ENCODE measurements at places on chromosomes 5 and 9.

DNA sequence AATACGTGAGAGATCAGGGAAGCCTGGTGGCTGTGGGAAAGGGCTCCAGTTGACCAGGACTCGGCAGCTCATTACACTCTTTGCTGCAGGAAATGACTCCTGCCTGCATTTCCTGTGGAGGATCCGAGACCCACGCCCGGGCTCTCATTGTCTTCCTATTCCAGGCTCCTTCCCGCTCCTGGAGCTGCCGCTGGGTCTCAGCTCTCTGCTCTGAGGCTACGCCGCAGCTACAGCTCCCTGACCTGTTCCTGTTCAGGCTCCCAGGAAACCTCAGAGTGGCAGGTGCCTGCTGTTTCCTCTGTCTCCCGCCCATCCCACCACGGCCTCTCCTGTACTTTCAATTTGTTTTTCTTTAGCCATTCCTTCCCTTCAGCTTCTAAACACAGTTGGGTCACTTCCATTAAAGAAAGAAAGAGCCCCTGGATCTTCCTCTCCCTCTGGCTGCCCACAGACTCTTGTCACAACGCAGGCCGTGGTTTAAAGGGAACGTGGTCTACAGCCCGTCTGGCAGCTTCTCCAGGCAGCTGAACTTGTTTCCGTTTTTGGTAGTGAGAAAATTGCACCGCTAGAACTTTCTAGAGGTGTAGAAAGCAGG lies 71.5 kb downstream of the IL6ST start:
- DNase-seq: peak; percentile 9

- DNase-seq: no peak
These were observed 87.0 kb upstream of the CCNH start for GRCh38 chr5:87499478-87500410.

DNA sequence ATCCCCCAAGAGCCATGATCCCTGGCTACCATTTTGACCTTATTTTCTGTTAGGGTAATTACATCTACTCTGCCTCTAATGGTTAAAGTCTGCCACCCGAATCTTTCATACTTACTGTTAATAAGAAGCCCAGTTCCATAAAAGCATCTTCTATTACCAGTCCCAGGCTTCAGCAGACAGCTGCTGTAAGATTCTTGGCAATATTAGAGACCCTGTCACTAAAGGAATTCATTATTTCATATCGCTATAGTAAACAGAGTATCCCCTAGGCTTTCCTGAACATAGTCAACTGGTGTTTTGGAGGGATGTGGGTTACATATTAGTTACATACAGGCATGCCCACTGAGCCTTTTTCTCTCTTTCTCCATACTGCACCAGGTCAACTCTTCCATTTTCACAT lies 608.7 kb upstream of the SEMA6A start:
- DNase-seq: no peak

DNA sequence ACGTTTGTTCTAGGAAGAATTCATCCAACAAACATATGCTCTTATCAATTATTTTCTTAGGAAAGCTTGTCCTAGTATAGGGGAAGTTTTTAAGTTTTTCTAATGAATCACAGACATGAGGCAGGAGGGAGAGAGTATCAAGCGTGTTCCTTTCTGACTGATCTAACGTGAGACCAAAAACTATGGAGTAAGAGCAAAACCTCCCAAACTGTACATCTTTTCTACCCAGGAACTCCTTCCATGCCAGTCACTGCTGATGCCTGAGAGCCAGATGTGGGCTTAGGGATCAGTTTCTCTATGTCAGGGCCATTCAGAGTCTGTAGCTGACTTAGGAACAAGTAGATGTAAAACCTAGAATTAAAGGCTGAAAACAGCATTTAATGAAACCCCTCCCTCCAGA lies 51.7 kb upstream of the NFIB start:
- no peak for DNase-seq

GRCh38 chr5:143680672-143681259 lies 131.2 kb upstream of the HMHB1 start:
- DNase-seq: peak; percentile 23

- DNase-seq: no peak
These were observed 76.6 kb upstream of the PRRC1 start for GRCh38 chr5:127440831-127441230.

DNA sequence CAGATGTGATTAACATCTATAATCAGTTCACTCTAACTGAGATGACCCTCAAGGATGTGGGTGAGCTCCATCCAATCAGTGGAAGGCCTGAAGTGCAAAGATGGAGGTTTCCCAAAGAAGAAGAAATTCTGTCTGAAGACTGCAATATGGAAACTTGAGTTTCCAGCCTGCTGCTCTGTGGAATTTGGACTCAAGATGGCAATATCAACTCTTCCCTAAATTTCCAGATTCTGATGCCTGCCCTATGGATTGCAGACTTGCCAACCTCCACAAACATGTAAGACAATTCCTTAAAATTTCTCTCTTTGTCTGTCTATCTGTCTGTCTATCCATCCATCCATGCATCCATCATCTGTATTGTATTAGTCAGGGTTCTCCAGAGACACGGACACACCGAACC lies 85.9 kb downstream of the ICE1 start:
- DNase-seq: no peak

DNA sequence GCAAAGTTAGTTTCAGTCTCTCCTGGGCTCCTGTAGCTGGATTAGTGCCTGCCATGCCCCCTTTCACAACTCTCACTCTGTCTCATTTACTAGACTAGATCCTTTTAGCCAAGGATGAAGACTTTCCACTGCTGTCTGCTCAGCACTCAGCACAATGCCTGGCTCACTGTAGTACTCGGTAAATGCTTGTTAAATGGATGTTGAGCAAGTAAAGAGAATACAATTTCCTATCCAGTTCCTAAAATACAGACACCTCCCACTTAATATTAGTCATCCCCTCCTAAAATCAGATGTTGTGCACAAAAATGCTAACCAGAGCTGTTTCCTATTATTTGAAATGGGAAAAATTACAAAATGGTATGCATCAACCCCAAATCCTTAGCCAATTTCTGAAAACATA lies 195.8 kb downstream of the SREK1 start:
- DNase-seq: no peak

GRCh38 chr5:66291771-66292170 lies 147.7 kb downstream of the SREK1 start:
- no peak for DNase-seq

DNA sequence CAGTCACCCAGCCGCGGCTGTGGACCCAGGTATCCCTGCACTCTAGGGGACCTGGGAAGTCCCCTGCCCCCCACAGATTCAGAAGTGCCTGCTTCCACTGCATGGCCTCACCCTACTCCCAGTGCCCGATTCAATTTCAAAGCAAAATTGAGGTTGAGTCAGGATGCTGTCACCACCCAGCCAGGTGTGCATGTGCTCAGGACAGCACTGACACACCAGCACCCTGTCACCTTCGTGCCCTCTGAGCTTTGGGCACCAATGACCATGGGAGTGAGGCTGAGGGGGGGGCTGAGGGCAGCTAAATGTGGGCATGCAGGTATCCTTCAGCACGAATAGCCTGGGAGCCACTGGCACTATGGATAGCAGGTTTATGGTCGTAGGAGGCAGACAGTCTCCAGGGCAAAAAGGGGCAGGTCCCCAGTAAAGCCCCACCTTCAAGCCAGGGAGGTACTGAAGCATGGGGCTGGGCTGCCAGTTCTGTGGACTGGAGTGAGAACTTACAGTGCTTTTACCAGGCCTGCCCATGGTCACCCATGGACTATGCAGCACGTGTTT lies 1151.6 kb upstream of the CDH6 start:
- DNase-seq: no peak

DNA sequence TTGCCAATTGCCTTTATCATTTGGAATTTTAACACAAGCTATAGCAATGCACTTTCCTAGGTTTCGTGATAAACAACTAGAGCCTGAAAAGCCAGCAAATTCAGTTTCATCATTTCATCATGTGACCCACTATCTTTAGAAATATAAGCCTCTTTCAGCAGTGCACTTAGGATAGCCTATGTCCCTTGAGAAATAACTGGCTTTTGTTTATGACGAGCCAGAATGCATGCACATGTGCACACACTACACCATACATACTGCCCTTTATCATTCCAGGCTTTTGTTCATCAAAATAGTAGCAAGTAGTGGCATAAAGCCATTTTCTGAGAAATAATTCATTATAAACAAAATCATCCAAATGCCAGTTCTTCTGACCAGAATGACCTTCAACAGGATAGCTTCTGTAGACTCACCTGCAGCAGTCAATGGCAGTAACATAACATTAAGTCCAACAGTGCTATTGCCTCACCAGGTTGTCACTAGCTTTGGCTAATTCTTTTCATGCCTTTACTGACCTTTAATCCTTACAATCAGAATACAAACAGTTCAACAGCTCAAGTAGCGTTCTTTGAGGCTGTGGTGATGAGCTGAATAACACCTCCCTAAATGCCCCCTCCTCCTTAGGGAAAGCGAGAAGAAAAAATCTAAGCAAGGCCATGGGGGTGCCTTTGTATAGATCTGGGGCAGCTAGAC lies 132.3 kb upstream of the SMARCA2 start:
- no peak for DNase-seq

DNA sequence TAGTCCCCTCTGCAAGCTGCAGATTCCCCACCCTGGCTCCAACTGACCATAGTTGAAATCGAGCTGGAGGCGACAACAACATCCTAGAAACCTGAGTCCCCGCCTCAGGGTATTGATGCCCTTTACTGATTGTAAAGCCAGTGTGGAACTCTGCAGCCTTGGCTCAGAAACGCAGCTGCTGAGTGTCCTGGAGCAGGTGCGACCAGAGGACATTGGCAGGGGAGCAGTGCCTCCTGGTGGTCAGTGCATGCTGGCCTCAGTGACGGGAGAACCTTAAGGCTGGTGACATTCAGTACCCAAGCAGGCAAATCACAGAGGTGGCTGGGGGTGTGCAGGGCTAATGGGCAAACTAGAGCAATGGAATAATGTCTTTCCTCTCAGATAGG lies 20.4 kb upstream of the ZNF354B start:
- DNase-seq: no peak

- DNase-seq: no peak
These were observed 388.5 kb downstream of the ENC1 start for GRCh38 chr5:74252044-74252443.

GRCh38 chr5:31859096-31859495 lies 220.2 kb downstream of the PDZD2 start:
- DNase-seq: no peak

- DNase-seq: no peak
These were observed 11.3 kb downstream of the TRIM7 start for GRCh38 chr5:181193656-181194055.

DNA sequence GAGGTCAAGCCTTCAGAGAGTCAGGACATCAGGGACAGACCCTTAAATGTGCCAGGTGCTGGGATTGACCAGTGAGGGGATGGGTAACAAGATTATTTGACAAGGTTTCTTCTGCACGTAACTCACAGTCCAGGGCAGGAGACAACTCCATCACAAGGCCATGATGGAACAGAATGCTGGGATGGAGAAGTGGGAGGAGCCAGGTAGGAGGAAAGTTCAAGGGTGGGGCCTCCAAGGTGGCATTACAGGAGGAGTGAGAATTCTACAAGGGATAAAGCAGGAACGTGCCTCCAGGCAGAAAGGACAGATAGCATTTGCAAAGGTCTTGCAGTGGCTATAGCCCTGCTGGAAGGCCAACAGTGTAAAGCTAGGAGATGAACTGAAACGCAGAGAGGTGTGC lies 102.2 kb downstream of the FGF18 start:
- no peak for DNase-seq

DNA sequence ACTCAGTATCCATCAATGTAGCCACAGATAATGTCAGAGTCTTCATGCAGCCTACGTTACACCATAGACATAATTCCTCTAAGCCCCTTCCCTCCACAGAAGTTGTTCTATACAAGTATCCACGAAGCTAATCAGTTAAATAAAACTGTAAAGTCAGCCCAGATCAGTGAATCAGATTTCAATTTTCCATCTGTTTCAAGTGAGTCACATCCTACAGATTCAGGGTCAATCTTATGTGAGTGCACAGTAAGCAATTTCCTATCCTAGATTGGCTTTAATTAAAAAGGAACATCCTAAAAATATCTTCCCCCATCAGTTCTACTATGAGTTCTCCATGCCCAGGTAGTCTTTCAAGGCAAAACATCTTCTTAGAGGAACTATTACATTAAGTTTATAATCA lies 402.5 kb downstream of the EFNA5 start:
- DNase-seq: no peak

DNA sequence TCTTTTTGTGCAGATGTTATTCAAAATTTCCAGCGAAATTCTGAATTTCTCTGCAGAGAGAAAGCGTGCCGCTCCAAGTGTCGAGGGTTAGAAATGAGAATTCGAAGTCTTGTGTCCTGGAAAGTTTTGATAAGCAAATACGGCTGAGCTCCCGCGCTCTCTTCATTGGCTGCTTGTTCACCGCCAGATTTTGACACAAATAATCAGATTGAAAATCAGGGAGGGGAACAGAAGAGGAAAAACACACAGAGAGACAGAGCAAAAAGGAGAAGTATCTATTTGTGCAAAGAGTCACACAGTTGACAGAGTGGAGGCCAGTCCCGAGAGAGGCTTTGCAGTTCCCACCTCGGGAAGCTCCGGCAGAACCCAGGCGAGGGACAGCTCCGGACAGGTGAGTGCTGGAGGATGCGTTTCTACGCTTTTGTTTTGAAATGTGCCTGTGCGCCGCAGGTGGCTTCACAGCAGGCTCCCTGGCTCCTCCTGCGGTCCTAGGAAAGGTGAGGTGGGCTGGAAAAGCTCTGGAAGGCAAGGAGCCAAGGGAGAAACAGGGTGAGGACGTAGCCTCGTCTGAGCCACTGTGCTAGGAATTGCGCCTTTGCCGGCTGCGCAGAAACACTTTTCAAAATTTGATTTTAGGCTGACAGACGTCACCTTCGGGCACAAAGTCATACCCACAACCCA lies at the start of gene GFI1B:
GFI1B (plus strand) TSS at position 244 of the 681 bp plus-strand sequence. CDS start 7,985 bp downstream, outside the sequence.
- DNase-seq: no peak

DNA sequence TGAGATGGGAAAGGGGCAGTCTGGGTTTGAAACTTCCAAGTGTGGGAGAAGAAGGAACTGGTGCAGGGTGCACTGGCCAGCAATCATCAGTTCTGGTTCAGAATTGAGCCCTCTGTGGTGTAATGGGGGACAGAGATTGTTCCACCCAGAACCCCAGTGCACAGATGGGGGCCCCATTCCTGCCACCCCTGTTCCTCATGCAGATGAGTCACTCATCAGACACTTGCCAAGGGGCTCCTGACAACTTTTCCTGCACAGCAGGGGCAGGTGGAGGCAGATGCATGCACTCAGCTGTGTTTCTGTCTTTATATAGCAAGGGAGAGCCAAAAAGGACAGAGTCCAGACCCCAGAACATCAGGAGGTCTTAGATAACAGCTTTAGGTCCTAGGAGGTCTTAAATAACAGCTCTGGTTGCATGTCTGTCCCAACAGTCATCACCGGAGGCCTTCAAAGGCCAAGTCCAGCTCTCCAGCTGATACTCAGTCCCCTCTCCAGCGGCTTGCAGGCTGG lies 252.9 kb downstream of the HSPA4 start:
- DNase-seq: no peak
